ENCODE measurements at places on chromosomes 2 and 18. TPM values are rescaled to one million over a fixed set of nuclear protein-coding genes. Genes with fewer than 3 reads are reported as not detected.

CCDC141 gene
- 0.19 TPM for total RNA-seq

ARL6IP6 gene
- 18.9 TPM for total RNA-seq

SERPINB4 gene
- total RNA-seq = not detected

TIGD1 gene
- 2.7 TPM for total RNA-seq

GLI2 gene
- 9.8 TPM for total RNA-seq

CCL20 gene
- total RNA-seq = 57.5 TPM

SLC1A4 gene
- 14.4 TPM for total RNA-seq

MSTN gene
- total RNA-seq = 0.56 TPM

COLEC12 gene
- total RNA-seq = 10.1 TPM

ZNF385B gene
- not detected for total RNA-seq

SYT4 gene
- total RNA-seq = not detected

CROCC2 gene
- total RNA-seq = not detected

ARHGAP25 gene
- 5.6 TPM for total RNA-seq

ANKRD30BL gene
- not detected for total RNA-seq

KIAA2012 gene
- under 0.01 TPM for total RNA-seq

MDH1 gene
- total RNA-seq = 206 TPM

EFEMP1 gene
- total RNA-seq = 2,583 TPM

ANKZF1 gene
- total RNA-seq = 23.0 TPM

Measured in regular cardiac myocyte (primary cell).